AG04449 (cell line): ENCODE measurements at places on chromosomes 6 and 20.

DNA sequence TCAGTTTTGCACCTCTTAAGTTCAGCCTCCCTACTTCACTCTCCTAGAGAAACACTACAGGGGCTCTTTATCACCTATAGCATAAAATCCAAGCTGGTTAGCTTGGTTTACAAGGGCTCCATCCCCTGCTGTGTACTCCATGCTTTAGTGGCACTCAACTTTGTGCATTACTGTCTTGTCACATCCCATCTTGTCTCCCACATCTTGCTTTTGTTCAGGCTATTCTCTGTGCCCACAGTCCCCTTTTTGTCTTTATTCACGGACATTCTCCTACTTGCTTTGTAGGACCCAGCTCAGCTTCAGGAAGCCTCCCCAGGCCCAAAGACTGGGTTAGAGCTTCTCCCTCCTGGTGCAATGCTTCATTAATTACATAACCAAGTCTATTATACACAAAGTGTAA is 107.9 kb upstream of the SPACA1 start:
- no peak for DNase-seq

DNA sequence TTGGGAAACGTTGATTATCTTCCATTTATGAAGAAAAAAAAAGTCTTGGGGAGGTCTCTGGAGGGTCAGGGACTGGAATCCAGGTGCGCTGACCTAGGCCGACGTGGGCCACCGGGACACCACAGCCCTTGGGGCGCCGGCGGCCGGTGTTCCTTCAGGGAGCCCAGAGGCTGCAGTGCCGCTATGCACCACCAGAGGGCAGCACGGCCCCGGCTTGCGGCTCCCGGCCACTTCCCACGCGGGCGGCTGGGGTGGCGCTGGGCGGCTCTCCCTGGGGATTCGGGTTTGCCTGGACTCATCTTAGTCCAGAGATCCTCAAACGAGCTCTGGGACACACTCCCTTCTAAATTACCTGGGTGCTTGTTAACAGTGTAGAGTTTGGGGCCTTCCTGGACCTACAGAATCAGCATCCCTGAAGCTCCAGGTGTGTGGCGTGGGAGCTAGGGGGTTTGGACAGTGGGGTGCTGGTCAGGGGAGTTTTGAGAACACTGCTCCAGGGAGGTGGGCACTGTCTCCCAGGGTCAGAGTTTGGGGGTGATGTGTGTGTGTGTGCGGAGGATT is 23.0 kb upstream of the GTSF1L start:
- DNase-seq = no peak

DNA sequence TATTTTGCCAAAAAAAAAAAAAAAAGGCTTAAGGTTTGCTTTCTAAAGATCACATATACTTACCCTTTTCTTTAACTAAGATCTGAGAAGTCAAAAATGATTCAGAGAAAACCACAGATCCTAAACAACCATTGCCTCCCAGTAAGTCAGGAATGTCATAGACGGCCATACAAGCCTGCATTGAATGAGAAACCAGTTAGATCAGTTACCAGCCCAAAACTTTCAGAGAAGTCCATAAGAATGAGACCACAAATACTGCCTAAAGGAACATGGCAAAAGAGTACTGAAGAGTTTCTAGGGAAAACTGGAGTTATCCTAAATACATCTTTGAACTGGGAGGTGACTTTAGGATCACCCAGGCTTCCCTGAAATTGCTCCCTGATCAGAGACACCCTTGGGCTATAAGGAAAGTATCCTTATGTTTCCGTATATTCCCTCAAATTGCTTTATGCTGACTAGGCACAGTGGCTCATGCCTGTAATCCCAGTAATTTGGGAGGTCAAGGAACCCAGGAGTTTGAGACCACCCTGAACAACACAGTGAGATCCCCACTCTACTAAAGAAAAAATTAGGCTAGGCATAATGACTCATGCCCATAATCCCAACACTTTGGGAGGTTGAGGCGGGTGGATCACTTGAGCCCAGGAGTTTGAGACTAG is 79.4 kb upstream of the SLC4A11 start:
- DNase-seq = no peak

DNA sequence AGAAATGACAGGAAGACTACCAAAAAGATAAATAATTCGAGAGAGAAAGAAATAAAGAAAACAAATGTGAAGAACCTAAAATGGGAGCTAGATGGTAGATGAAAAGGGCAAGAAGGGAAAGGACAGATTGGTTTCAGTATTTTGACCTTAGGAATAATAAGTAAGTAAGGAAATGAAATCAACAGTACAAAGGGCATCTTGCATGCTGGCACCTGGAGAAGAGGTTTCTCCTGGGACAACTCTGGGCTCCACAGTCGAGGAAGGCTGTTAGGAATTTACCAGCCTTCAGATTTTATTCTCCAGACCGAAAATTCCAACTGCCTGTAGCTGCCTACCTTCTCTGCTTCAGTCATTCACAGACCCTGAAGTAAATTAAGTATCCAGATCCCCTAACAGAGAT is 80.5 kb downstream of the SMLR1 start:
- DNase-seq = no peak

- no peak for DNase-seq
Observed at GRCh38 chr20:21510414-21511384, 3.2 kb downstream of the NKX2-2 start.

DNA sequence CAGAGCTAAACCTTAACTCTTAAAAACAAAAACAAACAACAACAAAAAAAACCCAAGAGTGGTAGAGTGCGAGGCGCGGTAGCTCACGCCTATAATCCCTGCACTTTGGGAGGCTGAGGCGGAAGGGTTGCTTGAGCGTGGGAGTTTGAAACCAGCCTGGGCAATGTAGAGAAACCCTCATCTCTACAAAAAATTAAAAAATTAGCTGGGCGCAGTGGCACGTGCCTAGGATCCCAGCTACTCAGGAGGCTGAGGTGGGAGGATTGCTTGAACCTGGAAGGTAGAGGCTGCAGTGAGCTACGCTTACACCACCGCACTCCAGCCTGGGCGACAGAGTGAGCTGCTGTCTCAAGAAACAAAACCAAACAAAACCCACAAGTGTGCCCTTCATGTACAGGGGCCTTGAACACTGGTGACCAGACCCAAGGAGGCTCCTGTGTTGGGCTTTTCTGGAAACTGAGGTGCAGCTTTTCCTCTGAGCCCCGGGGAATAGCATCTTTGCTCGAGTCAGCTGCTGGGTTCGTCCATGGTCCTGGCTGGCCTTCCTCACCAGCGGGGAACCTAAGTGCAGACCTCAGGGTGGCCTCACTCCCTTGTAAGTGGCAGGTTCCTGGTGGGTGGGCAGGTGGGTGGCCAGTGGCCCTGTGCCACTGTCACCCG is 39.9 kb downstream of the PYGB start:
- no peak for DNase-seq

DNA sequence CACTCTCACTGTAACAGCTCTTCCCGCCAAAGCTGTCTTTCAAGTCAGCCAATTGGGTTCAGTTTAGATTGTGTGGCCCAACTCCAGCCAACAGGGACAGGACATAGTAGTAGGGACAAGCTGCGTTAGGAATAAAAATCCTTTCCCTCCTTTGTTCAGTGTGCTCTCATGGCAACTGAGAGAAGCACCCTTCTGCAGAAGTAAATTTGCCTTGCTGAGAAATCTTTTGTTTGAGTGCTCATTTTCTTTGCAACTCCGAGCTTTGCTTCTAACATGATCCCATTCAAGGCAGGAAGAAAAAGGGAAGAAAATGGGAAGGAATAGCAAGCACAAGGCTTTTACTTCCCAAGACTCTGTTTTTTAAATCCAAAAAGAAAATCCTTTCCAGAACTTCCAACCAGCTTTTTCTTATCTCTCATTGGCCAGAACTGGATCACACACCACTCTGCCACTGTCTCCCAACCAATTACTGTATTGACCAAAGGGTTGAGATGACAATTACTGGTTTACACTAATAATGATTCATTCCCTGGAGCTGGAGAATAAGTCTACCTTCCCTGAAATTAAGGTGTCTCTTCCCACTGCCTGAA is 52.7 kb downstream of the STX11 start:
- no peak for DNase-seq

GRCh38 chr6:110342759-110343158 is 15.4 kb downstream of the METTL24 start:
- no peak for DNase-seq

- DNase-seq = no peak
Observed at GRCh38 chr6:105482227-105482844, 79.5 kb upstream of the PREP start.

GRCh38 chr20:37933786-37934633 is 31.1 kb downstream of the VSTM2L start:
- no peak for DNase-seq

DNA sequence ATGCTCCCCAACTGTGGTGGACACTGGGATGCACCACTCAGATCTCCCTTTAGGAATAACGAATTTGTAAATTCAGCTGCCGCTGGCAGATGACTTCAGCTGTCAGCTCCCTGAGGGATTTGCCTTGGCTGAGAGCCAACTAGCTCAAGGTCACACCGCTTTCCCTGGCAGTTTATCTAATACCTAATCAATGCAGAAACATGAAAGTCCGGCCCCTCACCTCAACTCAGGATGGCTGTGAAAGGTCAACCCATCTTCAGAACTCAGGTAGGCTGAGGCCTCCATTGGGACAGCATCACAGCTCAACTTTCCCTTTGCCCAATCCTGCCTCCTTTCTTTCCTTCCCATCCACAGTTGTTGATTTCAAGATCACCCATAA is 22.8 kb upstream of the SCGN start:
- DNase-seq = no peak

- no peak for DNase-seq
Observed at GRCh38 chr6:28981431-28981832, 23.7 kb downstream of the ZNF311 start.

GRCh38 chr6:143482593-143482992 is 28.9 kb downstream of the FUCA2 start:
- DNase-seq = no peak

DNA sequence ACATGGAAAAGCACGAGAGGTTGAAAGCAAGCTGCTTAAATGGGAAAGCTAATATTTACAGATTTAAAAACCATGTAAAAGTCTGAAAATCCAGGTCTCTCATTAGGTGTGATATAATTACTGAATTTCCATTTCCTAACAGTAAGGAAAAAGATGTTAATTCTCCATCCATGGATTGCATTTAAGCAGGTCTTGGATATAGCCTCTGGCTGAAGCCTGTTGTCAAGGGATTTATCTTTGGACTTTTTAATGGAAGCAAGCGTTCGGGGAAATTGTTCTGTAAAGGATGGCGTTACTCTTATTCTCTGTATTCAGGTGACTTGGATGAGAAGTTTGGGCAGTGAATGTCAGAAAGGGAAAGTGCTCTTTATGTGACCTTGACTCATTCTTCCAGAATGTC is 233.8 kb downstream of the SLC24A3 start:
- DNase-seq = no peak

DNA sequence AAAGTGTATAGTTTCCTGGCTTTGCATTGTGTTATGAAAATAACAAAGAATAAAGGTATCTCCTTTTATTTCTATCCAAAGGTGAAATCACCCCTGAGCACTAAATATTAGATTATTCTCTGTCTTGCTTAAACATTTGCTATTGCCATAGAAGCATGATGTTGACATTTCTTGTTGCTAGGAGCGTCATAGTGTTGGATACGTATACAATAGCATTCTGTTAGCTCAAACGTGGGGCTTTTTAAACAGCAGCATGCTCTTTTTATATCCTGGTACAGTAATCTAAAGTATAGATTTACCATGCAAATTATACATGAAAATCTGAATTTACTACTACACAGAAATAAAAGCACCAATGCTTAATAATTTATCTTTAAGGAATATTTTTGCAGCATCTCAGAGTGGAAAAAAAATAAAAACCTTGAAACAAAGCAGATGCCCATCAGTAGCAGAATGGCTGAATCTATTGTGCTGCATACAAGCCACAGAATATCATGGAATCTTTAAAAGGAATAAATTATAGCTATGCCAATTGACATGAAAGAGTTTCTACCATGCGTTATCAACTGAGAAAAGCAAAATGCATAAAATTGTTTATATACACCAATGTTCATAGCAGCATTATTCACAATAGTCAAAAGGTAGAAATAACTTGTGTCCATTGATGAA is 9.6 kb upstream of the HSF2 start:
- DNase-seq = no peak

- DNase-seq = no peak
Observed at GRCh38 chr20:44736170-44737021, 9.3 kb upstream of the KCNK15 start.

DNA sequence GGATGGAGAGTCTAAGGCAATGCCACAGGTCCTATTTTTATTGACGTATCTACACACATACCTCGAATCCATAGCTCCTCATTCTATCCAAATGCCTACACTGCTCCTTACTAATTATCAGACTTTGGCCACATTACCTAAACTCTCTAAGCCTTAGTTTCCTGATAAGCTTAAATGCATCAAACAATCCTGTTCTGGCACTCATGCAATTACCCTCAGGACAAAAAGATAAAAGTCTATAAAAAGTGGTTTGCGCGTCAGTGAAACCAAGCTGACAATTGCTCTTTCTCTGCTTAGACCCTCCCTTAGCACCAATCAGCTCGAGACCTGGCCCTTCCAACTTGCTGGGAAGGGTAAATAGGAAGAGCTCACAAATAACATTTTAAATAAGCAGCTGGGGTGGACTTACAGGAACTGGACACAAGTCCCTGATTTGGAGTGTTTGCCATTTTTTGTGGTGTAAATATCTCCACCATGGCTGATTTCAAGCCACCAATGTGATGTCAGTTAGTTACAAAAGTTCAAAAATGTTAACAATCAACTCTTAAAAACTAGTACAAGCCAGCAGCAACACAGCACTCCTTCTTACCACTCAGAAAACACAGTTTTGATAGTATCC is 7.2 kb upstream of the PLEKHG1 start:
- no peak for DNase-seq

DNA sequence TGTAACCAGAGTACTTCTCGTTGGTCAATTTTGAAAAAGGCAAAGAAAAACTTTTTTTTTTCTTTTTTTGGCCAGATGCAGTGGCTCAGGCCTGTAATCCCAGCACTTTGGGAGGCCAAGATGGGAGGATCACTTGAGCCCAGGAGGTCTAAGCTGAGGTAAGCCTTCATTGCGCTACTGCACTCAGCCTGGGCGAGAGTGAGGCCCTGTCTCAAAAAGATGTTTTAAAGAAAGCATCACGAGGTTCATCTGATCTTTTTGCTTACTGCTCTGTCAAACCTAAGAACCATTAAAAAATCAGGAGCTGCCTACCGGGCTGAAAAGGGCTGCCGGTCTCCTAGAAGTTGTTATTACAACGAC is 607 bp downstream of the LYRM2 start:
- no peak for DNase-seq
